ENCODE measurements at places on chromosomes 5 and 9.
A peak's percentile ranks its signal among the peaks of the same experiment; 100 is the strongest.

- DNase-seq: no peak
Measured at GRCh38 chr9:112258106-112258505, 75.3 kb downstream of the PTBP3 start.

DNA sequence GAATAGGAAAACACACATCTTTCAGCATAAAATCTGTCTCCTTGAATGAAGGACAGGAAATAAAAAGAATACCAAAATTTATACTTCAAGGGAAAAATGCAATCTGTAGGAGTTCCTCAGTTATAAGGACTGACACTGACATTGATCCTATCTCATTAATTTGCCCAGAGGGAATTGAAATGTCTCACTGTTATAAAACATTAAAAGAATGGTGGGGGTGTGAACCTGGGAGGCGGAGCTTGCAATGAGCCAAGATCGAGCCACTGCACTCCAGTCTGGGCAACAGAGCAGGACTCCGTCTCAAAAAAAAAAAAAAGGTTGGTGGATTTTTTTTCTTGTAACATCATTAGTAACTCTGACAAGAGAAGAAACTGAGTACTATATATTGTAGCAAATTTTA, 60.8 kb downstream of the TTLL11 start:
- DNase-seq: no peak

GRCh38 chr9:136231478-136232297, 13.9 kb downstream of the QSOX2 start:
- no peak for DNase-seq

DNA sequence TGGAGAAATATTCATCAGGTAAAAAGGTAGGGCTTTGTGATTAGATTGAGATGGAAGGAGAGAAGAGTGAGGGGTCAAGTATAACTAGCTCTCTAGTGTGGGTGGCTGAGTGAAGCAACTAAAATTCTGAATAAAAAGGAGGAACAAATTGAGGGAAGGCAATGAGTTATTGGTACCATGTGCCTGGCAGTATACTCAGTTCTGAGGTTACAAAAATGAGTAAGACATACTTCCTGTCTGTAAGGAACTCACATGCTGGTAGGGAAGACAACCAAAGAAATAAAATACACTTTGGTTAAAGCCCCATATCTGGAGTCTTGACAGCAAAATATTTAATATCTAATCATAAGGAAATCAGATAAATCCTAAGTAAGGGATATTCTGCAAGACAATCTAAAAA, 476.8 kb upstream of the C9orf72 start:
- DNase-seq: no peak

- DNase-seq: no peak
Measured at GRCh38 chr5:2863675-2864433, 112.4 kb upstream of the IRX2 start.

DNA sequence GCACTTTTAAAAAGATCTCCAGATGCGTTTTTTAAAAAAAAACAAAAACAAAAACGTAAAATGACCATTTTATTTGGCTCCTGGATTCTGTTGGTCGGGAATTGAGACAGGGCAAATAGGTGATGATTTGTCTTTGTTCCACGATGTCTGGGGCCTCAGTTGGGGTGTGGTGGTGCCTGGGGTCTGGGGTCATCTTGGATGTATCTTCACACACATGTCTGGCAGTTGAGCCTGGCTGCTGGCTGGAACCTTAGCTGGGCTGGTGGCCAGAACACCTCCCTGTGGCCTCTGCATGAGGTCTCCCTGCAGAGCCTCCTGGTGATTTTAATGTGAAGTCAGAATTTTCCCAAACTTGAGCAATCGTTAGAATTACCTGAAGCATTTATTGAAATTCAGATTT, 42.5 kb upstream of the BASP1 start:
- no peak for DNase-seq

DNA sequence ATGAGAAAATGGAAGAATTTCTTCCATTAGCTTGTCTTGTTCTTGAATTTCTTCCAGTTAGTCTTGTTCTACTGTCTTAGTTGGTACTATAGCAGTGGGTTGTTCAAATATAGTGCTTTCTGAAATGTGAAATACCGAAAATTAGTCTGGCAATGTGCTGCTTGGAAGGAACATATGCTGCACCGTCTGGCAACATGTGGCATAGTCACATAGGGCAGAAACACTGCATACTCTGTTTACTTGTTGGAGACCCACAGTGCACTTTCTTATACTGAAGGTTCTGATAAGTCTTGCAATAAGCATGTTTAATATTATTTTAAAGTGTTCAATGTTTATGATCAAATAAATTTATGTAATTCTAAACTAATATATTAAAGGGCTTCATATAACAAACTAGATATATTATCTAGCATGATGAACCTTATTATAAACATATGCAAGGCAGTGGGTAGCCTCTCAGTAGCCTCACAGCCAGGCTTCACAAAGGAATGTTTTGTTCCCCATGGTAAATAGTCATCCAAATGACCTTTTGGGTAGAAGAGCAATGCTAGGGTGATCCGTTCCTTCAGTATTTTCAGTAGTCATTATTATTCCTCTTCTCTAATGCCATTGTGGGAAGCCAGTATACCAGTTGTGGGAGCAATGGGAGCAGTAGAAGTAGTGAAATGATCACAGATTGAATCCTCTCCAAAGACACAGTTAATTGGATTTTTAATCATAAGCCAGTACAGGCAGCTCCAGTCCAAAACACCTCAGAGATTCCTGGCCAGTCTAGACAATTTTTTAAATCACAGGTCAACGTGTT, 1106.7 kb downstream of the DTWD2 start:
- no peak for DNase-seq

GRCh38 chr5:71993600-71993999, 113.7 kb upstream of the MAP1B start:
- no peak for DNase-seq

DNA sequence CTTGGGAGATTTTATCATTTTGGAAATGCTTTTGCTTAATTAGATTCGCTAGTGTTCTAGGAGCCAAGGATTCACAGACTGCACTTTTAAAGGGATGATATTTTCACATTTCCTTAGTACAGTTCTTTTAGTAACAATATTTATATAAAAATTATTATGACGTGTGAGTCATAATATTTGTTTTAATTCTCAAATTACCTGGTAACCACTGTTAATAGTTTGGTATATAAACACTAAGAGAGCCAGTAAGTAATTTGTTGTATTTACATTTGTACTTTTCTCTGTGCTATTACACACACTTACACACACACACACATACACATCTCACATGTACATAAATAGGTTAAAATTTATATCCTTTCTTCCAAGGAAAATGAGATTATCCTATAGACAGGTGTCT, 58.8 kb upstream of the RAD23B start:
- DNase-seq: no peak

- DNase-seq: no peak
Measured at GRCh38 chr5:34001241-34001841, 6.5 kb downstream of the AMACR start.

GRCh38 chr5:34538026-34538672, 118.0 kb upstream of the RAI14 start:
- DNase-seq: no peak

- DNase-seq: no peak
Measured at GRCh38 chr5:45113726-45114125, 305.0 kb downstream of the MRPS30 start.

DNA sequence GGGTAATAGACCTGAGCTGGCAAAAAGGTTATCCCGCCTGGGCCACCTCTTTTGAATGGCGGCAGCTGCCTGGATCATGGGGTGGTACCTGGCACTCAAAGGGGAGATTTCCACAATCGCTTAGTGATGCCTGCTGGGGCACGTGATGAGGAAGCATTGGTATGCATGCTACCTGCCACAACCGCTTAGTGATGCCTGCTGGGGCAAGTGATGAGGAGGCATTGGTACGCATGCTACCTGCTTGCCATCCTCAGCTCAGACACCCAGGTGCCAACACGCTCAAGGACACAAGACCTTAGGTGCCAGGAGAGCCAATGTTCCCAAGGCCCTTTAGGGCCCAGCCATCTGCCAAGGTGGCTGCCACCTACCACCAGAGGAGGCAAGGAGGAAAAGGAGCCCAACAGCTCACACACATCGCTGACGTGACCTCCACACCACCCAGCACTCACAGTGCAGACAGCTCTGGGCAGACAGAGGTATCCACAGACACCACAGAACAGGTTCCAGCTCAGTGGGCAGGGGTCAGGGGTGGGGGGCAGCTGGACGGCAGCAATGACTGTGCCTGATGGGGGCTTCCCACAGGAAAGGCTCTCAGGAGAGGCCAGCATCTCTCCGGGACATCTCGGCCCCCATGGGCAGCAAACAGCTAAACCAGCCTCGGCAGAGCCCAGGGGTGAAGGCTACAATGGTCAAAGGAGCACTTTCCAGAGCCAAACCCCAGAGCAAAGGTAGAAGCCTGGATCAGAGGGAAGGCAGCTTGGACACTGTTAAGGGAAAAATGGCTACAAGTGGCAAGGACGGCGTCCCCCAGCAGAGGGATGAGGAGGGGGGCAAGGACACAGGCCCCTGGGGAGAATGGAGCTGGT, 43.0 kb upstream of the SARDH start:
- DNase-seq: no peak

- DNase-seq: no peak
Measured at GRCh38 chr9:130962418-130963316, 23.6 kb upstream of the FIBCD1 start.

- DNase-seq: peak; percentile 25
Measured at GRCh38 chr5:67842806-67843205, 372.8 kb upstream of the PIK3R1 start.

DNA sequence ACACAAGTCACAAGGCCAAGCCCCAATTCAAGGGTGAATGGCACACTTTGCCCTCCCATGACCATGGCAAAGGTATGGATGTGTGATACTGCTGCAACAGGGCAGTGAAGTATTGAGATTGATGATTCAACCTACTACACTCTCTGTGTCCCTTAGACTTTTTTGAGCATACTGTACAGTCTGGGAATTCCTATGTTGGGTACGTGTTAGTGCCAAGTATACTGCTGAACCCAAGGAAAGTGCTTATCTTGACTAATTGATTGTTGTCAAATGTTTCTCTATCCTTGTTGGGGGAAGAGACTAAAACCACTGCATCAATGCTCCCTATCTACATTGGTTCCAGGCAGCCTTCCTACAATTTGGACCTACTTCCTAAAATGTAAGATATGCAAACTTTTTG, 93.7 kb downstream of the NDFIP1 start:
- no peak for DNase-seq

DNA sequence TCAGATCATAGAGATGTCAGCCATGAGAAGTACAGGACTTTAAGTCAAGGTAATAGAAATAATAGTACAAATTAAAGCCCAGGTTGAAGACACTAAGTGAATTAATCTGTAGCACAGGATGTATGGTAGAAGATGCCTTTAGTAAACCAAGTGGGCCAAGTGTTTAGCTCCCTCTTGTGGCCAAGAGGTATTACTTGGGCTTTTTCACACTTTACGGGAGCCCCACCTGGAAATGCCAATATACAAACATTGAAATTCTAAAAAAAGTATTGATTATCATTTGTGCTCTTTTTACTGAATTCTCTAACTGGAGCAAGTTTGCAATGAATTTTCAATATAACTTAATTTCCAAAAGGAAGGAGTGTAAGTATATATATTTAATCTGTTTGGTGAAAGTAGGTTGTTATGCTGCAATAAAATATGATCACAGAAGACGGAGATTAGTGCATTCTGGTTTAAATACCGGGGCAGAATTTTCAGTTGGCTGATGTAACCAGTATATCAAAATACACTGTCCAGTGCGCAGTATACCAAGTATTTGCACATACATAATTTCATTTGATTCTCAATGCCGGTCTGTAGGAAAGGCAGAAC, 84.7 kb downstream of the PARP8 start:
- DNase-seq: no peak

DNA sequence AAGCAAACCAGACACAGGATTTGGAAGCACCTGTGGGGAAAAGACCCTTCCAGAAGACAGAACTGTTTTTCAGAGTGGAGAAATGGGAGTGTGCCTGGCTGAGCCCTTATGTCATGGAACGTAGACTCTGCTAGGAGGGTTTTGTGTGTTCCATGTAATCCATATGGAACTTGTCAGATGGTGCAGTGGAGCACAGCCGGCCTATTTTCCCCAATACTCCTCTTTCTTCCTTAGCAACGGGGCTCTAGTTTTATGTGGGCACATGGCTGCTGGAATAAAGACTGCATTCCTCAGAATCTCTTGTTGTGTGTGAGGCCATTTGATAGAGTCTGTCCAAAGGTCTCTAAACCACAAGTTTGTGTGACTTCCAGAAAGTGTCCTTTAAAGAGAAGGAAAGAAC, 284.0 kb downstream of the DRD1 start:
- DNase-seq: no peak

- DNase-seq: no peak
Measured at GRCh38 chr5:131628990-131629389, 6.0 kb downstream of the RAPGEF6 start.

DNA sequence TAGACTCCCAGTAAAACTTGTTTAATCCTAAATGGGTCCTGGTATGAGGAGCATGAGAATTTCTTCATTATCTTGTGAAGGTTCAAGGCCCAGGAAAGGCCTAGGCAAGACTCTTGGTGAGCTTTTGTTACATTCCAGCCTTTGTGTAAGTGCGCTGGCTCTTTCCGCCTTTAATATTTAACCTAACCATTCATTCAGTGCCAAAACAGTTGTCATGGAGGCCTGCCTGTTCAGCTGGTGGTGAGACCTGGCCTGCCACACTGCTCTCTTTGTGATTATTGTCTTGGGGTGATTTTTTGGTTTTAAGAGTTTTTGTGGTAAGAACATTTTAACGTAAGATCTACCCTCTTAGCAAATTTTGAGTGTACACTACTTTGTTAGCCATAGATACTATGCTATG, 127.5 kb upstream of the WWC1 start:
- no peak for DNase-seq

DNA sequence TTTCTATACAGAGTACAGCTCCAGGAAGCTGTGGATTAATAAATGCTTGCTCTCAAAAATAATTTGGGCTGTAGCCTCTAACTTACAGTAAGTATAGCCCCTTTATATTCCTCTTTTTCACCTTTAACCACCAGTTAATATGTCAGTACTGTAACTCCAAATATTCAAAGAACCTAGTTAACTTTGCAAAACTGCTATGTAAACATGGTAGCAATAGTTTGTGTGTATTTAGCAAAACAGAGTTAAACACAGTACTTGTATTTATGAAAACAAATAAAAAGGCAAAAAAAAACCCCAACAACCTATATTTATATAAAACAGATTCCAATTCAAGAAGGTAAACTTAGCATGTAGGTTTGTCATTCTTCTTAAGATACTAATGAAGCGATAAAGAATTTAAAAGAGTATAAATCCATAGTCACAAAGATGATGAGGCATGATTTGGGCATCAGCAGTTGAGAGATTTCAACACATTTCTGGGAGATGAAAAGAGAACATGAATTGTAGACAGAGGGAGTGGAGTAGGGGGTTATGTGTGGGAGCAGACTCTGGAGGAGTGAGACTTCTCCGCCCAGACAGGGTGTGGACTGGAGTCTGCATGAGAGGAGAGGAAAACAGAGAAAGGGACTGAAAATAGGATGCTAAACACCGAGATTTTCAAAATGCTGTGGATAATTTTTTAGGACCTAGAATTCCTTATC, 47.0 kb upstream of the F2RL1 start:
- no peak for DNase-seq
